Astrocyte of the hippocampus (primary cell): ENCODE measurements at places on chromosomes 3 and 15.
A peak's percentile ranks its signal among the peaks of the same experiment; 100 is the strongest.

- DNase-seq: no peak
Measured at GRCh38 chr3:195597229-195597628, 13.5 kb upstream of the APOD start.

GRCh38 chr3:169112153-169112892, 551.2 kb downstream of the MECOM start:
- DNase-seq: peak; percentile 88

- DNase-seq: peak; percentile 22
Measured at GRCh38 chr3:143736205-143736997, 111.9 kb downstream of the SLC9A9 start.

DNA sequence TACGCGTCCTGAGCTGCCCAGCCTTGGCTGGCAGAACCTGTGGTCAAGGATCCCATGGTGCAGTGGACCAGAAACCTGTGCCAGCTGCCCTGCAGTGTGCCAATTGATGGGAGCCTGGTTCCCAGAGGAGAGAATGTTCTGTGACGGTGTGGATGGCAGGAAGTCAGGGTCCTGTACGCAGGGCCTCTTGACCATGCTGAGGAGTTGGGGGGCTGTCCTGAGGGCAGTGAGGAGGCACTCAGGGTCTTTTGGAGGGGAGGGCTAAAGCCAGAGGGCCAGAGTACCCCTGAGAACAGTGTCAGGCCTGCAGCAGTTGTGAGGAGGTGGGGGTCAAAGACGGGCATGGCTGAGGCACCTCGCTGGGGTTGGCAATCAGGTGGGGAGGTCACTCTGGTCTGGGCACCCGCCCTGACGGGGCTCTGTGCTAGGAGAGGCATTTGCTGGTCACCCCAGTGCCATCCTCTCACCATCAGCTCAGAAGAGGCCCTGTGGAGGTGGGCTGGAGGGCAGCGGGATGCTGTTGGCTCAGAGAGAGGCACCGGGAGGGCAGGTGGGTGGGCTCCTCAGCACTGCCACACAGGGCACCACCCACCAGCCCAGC, 61.0 kb downstream of the SCN5A start:
- no peak for DNase-seq

GRCh38 chr3:88535563-88535962, 385.8 kb downstream of the C3orf38 start:
- DNase-seq: no peak
